ENCODE measurements at places on chromosomes 4 and X.
A peak's percentile ranks its signal among the peaks of the same experiment; 100 is the strongest.

DNA sequence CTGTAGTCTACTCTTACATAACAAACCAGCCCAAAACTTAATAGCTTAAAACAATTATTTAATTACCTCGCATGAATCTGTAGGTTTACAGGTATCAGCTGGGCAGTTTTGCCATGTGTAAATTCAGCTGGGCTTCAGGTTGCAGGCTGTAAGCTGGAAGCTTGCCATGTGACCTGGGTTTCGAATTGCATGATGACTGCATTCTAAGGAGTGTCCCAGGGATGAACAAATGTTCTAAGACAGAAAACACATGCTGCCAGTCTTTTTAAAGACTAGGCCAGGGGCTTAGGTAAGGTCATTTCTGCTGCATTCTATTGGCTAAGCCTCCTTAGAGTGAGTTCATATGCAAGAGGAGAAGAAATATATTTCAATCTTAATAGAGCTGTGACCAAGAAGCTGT, 44.8 kb downstream of the GRIA2 start:
- DNase-seq: no peak

- DNase-seq: no peak
Measured at GRCh38 chr4:18242919-18243693, 221.6 kb upstream of the LCORL start.

- no peak for DNase-seq
Measured at GRCh38 chrX:2690856-2691542, at the start of gene CD99. Gene CD99 (plus strand): TSS chrX:2691295. CDS start chrX:2691361, 66 bp downstream.

GRCh38 chr4:144611850-144612249, 34.1 kb upstream of the HHIP start:
- DNase-seq: no peak

GRCh38 chr4:62495032-62495431, 1294.9 kb downstream of the ADGRL3 start:
- no peak for DNase-seq

DNA sequence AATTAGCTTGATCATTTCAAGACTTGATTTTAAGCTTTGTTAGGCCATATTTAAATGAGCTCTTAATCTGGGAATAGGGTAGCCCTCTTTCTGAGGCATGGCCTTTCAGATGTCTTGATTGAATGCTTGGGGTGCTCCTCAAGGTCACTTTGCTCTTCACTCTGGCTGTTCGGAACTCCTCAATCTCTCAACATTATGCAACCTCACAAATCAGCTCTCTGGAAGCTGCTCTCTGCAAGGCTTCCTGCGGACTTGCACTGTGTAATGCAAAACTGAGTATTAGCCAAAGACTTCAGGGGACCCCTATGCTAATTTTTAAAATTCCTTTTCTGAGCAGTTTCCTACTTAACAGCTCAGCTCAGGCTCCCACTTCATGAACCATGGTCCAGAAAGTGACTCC, 398.3 kb downstream of the PRDM5 start:
- no peak for DNase-seq

- DNase-seq: no peak
Measured at GRCh38 chr4:158008551-158009218, 164.1 kb downstream of the GASK1B start.

DNA sequence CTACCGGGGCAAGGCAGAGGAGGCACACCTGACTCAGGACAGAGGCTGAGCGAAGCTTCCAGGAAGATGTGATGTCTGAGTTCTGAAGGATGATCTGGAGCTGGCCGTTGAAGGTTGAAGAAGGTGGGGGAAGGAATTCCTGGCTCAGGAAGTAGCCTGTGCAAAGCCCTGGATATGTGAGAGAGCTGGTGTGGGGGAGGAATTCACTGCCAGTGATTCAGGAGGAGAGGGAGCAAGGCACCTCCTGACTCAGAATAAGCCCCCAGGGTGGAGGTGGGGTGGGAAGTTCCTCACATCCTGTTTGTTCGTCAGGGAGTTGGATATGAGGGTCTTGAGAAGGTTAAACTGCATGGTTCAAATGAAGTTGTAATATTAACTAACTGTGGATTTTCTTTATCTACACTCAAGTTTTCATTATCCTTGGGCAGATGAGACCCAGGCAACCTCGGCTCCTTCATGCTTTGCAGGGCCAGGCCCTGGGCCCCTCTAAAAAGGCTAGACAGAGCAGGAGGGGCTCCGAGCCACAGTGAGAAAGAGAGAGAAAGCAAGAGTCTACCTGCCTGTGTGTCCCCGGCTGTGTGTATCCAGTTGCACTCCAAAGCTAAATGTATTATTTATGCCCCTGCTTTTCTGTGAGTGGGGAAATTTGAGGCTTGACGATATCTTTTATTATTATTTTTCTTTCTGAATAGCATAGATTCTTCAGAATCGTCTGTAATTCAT, 7.1 kb downstream of the NHSL2 start:
- DNase-seq: no peak

DNA sequence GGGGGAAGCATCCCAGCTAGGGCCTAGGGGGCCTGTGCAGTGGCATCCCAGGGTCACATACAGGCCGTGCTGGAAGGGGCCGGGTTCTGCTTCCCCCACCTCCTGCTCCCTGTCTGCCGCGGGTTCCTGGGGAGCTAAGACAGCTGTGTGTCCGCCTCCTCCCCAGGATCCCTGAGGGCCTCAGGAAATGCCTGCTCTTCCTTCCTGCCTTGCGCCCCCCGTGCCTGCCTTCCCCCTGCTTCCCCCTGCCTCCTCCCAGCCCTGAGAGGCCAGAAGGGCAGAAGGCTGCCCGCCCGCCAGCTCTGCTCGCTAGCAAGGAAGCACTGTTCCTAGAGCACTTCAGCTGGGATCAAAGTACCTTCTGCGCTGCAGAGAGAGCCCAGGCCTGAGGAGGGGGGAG, 2.9 kb upstream of the BGN start:
- no peak for DNase-seq

- no peak for DNase-seq
Measured at GRCh38 chrX:29466456-29466855, 748.9 kb upstream of the MAGEB2 start.

- DNase-seq: no peak
Measured at GRCh38 chr4:87014284-87014782, 79.5 kb downstream of the AFF1 start.

DNA sequence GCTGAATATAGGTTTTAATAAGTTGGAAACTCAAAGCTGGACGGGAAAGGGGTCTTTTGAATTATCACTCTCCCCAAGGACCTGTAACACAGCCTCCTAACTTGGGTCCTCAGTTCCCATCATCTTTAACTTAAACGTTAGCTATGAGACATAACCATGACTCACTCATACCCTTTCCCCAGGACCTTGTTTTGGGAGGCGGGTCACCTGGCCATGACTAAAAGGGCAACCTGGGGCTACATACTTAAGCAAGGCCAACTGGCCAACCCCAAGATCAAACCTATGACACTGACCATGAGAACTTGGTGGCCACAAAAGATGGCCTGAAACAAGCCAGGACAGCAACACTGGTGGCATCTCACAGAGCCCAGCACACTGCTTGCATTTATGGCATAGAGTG, 89.0 kb downstream of the SH3KBP1 start:
- DNase-seq: no peak

DNA sequence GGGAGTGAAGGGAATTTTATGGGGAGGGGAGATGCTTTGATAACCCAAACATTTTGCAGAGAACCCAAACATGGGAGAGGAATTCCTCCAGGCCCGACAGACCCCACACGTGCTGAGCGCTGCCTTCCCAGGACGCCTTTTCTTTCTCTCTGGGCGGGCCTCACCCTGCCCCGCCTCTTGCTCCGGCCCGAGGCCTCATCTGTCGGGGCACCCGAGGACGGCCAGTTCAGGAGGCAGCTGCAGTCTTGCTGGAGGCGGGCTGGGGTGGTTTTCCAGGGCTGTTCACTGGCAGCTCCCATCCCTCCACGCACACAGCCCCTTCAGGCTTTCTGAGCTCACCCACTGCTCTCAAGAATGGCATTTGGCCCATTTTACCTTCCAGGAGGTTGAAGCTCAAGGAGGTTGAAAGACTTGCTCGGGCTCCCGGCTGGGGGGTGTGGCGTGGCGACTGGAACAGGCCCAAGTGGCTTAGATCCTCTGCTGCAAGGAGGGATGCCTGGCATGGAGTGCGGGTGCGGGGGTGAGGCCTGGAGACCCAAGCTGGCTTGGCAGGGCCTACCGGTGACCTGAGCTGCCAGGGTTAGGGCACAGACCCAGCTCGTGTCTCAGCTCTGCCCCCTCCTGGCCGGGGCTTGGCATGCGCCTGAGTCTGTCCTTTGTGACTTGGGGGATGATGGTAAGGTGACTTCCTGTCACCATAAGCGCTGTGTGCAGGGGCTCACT, 99.2 kb downstream of the PSAPL1 start:
- DNase-seq: peak; percentile 26

GRCh38 chr4:69710580-69710979, 49.8 kb downstream of the SULT1B1 start:
- no peak for DNase-seq

- peak; percentile 10 for DNase-seq
Measured at GRCh38 chrX:153423652-153424051, 12.4 kb downstream of the ZFP92 start.

DNA sequence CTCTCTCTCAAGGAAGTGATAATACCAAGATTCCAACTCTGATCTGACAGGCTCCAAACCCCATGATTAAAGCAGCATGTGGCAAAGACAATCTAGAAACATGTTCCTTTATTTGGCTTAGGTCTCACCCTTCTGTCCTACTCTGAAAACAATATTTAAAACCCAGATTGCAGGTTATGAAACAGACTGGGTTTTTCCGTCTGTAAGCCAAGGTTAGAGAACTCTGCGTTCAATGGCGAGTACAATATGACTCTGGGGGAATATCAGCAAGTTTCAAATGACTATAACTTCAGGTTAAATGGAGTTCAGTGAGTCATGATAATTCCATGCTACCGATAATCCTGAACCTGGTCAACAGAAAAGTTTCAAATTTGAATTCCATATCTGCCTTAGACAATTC, 50.8 kb downstream of the ANAPC10 start:
- no peak for DNase-seq

- peak; percentile 9 for DNase-seq
Measured at GRCh38 chrX:57453901-57454300, 137.9 kb upstream of the ZXDB start.

DNA sequence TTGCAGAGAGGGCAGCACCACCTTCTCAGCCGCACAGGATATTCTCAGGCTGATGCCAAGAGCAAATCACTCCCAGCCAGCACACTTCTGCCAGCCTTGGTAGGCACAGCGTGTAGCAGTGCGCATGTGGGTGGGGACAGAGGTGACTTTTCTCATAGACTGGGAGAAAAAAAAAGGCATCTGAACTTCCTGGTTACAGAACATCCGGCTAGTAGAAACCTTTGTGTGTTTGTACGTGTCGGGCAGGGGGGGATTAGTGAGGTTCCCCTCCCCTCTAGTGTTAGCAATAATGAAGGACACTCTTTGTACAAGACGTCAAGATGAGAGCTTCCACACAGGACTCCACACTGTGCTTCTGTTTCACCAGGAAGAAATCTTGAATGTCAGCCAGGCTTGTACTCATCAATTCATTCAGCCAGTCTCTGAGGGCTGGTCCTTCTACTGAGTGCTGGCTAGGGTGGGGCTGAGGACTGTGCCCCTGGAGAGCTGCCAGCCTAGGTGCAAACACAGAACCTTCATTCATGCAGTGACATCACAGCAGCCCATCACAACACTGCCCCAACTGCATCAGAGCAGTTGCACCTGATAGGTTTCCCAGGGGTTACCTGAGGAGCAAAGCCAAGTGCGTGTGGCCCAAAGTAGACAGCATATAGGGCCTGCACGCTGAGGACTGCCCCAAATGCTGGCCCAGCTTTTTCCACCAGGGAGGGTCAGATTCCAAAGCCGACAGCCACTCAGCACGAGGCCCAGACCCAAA, 34.7 kb downstream of the SLC25A5 start:
- no peak for DNase-seq

DNA sequence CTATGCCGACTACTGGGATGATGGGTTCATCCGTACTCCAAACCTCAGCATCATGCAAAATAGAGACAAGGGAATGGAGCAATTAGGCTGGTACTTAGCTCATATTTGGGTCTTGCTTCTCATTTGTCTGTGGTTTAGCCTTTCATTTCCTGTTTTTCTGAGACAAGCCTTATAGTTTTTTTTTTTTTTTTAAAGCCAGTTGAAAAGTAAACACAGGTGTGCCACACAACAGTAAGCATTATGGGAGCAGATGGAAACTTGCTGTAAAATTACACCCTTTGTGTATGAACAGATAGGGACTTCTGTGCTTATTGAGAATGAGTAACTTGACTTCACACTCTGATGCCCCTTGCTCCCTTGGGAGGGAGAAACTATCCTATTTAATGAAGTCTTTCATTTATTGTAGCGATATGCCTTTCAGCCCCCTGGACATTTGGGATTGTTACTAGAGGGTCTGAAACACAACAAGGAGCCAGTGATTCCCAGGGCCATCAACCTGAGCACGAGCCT, 13.7 kb downstream of the RASSF6 start:
- DNase-seq: no peak

DNA sequence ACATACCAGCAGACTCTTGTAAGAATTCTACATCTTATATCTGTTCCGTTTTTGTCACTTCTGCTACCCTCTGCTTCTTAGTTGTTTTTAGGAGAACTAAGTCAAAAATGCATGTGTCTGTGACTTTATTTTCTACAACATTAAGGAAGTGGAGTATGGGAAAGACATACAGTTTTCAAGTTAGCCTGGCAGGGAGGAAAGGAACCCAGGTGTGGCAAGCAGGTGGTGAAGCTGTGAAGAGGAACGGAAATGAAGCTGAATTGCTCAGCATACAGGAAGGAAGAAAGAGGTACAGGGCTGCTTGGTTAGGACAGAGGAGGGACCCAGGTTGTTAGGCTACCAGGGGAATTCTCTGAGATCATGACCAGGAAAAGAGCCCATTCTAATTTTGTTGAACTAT, 9.4 kb downstream of the GPRIN3 start:
- DNase-seq: no peak

DNA sequence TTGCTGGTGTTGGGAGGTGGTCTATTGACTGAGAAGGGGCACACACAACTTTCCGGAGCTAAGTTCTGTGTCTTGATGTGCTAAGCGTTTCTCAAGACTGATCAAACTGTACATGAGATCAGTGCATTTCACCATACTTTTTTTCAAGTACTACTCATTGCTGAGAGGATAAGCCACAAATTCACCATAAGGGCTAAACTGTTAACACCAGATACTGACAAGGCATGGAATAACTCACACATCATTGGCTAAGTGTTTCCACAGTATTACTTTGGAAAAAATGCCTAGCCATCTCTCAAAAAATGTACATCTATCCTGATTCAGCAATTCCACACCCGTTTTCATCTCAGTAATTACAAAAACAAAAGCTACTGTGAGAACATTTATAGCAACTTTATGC, 13.0 kb downstream of the RBMX start:
- DNase-seq: no peak

DNA sequence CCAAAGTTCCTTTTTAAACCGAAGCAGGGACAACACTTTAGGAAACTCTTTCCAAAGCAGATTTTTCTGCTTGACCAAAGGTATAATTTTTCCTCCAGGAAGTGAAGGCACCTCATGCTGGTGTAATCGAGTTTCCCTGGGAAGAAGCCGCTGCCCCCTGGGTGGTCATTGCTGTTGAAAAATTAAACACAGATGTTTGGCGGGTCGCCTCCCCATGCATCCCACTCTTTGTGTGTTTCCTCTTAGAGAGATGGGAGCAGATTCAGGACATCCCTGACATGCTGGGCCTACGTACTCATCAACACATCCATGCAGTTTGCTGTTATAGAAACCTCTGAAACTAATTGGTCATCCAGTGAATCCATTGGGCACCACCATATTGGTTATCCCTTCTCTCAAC, 179.2 kb upstream of the HCCS start:
- DNase-seq: no peak

Data from AML-193 (cell line).